ENCODE measurements at places on chromosomes 2 and 18.

DNA sequence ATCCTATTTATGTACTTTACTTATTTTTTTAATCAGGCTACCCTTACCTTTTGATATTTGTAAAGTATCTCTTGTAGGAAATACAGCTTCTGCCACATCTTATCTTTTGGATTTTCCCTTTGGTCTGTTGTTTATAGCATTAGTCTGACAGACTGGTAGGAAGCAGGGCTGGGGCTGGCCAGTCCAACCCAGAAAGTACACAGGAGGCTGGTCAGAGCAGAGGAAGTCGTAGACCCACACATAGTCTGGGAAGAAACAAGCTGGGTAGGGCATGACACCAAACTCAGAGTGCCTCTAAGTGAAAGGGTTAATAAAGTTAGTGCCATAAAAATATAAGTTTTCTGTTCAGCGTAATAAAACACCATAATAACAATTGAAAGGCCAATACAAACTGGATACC, 51.7 kb downstream of the BOLA3 start:
- DNase-seq = no peak

GRCh38 chr2:170713543-170714380, 1.4 kb upstream of the SP5 start:
- no peak for DNase-seq

DNA sequence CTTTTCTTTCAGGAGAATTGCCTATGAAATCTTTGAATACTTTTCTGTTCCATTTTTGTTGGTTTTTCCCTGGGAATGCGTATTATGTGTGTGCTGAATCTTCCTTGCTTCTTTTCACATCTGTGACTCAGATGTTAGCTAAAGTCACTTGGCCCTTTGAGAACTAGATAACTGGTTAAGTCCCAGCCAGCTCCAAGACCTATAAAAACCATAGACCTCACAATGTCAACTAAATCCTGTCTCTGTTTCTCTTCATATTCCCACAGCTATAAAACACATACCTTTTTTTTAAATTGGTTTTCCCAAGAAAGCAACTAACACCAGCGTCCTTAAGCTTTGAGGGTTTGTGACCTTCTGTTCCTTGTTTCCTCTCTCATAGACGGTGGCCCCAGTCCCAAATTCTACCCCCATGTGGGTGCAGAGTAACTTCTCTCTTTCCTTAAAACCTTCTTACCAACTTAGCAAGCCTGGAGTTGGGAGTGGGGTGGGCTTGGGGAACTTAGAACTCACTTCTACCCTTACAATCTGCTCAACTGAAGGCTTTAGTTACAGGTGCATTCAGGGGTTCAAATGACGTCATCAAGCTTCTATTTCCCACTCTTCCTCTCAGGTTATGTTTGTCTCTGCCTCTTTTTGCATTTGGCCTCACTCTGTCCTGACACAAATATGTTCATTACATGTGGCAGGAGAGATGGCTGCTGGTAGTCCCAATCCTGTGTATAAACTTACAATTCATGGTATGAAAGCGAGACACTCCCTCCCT, 58.1 kb upstream of the TGIF1 start:
- no peak for DNase-seq

GRCh38 chr2:224173933-224174332, 134.8 kb upstream of the SERPINE2 start:
- DNase-seq = no peak

DNA sequence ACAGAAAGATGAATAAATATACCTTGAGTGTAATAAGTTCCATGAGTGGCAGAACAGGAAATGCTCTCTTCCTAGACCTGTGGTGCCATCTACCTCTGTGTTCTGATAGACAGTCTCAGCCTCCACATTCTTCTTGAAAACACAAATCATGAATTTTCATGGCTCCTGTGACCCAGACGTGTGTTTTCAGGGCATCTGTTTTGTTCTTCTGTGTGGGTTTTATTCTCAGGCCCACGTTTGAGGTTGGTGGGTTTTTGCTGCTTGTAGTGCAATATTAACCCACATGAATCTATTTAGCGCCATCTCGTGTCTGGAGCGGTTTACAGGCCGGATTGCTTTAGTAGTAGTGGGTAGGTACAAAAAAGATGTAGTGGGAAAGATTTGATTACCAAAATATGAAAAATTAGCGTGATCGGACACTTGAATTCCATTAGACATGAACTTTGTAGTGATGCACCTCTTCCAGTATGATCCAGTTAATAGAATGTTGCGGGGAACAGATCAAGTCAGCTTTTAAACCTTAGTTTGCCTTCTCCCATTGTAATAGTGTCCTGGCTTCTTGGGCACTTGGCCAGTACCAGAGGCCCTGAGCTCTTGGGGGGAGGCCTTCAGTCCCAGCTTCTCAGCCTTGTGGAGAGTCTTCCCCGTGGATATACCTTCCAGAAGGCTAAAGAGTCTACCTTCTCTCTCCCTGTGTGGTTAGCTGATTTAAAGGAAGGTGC, 256.5 kb downstream of the TPGS2 start:
- DNase-seq = peak; percentile 53

All from pons (tissue), 1 donor.